ENCODE measurements at places on chromosomes 4 and X.

- no peak for DNase-seq
Measured at GRCh38 chr4:11626066-11626465, 197.4 kb upstream of the HS3ST1 start.

GRCh38 chr4:2617955-2618354 is 81.5 kb downstream of the FAM193A start:
- DNase-seq, result no peak

- DNase-seq, result no peak
Measured at GRCh38 chrX:9327086-9327746, 137.6 kb upstream of the TBL1X start.

GRCh38 chr4:107800706-107801105 is 24.0 kb upstream of the SGMS2 start:
- no peak for DNase-seq

DNA sequence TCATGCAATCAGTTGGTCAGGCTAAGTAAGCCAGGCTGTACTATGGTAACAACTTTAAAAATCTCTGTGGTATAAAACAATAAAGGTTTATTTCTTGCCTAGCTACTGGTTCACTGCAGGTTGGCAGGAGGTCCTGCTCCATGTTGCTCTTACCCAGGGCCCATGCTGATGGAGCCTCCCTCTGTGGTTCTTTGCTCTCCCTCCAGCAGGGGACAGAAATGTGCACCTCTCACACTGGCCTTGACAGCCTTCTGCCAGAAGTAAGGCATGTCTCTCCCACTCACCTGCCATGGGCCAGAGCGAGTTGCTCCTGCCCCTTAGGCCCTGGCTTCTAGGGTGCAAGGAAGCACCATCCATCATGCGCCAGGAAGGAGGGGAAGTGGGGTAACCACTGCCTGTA is 31.1 kb downstream of the CLDN22 start:
- no peak for DNase-seq

- DNase-seq, result no peak
Measured at GRCh38 chrX:16873106-16873505, 2.9 kb upstream of the RBBP7 start.

DNA sequence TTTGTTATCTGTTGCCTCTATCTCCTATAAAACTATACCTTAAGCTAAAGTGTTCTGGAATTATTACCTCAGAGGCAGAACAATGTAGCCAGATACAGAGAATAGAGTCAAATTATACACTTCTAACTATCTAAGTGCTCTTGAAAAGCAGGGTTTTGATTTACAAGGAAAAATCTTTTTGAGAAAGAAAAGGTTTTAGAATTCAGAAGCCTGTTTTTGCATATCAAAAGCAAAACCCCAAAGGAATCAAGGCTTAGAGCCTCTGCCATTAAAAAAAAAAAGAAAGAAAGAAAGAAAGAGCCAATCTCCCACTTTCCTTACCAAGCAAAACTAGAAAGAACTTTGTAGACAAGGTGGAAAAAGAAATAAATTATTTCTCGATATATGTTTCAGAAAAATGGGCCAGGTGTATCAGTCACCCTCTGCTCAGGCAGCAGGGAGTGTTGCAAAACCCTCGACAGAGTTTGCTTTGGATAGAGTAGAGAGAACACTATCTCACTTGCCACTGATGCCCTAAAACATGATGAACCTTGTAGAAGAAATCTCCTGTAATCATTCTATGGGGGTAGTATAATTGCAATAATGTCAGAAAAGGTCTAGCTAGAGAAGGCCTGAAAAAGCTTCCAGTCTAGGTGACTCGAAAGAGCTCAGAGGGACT is 318.3 kb downstream of the PCDH10 start:
- DNase-seq, result no peak

GRCh38 chrX:118536687-118537461 is 41.3 kb downstream of the DOCK11 start:
- no peak for DNase-seq

DNA sequence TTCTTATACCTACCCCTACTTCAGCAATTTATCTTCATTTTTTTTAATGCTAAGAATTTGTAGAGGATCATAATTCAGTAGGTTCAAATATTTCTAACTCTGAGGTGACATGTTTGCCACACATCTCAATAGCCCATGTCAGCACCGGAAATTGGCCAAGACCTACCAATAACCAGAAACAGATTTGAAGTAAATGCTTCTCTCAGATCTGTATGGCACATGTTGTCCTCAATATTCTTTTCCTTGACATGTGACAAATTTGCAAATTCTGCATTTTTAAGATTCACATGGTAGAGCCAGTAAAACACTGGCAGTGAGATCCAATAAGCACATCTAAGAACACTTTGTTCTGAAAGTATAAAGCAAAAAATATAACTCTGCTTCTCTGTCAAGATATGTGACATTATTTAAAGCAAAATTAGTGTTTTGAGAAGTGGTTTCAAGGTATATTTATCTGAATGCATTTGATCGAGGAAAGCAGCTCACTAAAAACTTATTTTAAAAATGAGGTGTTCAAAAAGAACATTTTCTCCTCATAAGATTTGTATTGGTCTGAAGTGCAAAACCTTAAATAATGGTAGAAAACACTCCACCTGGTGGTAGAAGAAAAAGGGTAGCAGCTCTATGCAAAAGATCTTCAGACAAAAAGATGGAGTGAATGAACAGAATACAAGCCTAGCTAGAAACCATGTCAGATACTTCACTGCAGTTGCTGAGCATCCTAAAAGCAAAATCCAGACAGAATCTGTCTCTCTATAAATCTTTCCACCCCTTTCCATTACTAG is 513.8 kb upstream of the FAM241A start:
- DNase-seq, result no peak

GRCh38 chrX:2691543-2692220 is 587 bp downstream of the CD99 start:
- DNase-seq, result peak; percentile 69

GRCh38 chrX:8653956-8654355 is 78.0 kb downstream of the ANOS1 start:
- no peak for DNase-seq

DNA sequence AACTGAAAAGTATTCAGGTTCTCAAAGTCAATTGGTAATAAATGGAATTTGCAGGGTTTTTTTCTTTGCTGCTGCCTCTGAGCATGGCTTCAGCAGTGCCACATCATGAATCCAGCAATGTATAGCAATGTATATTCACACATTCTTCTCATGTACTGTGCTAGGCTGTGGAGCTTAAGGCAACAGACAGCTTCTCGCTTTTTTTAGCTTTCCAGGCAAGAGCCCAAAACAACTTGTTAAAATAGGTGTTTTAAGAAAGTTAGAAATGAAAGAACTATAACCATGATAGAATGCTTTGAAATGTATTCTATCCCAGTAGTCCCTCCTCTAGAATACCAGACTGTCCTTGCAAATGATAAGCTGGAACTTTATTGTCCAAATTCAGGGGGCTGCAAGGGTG is 30.4 kb downstream of the SMIM43 start:
- no peak for DNase-seq

- DNase-seq, result no peak
Measured at GRCh38 chr4:118154649-118155048, 120.4 kb downstream of the NDST3 start.

DNA sequence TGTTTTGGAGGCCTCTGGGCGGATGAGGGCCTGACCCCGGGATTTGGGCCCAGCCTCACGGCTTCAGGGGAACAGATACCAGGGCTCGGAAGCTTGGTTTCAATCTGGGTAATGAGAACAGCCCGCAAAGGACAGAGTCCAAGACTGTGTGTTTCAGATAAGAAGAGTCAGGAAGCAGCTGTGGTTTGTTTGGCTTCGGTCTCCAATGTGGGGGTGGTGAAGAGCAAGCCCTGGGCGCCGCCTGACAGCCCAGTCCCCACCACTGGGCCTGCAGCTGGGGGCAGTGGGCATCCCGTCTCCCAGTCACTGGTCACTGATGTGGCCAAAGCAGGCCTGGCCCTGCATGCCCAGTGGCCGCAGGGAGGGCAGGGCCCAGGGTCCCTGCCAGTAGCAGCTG is 9.1 kb downstream of the WFS1 start:
- DNase-seq, result no peak

GRCh38 chrX:119398974-119399771 is at the start of gene SLC25A43:
TSS of gene SLC25A43 (plus strand) at chrX:119399336. CDS start at chrX:119399404, 68 bp downstream.
- DNase-seq, result peak; percentile 69

DNA sequence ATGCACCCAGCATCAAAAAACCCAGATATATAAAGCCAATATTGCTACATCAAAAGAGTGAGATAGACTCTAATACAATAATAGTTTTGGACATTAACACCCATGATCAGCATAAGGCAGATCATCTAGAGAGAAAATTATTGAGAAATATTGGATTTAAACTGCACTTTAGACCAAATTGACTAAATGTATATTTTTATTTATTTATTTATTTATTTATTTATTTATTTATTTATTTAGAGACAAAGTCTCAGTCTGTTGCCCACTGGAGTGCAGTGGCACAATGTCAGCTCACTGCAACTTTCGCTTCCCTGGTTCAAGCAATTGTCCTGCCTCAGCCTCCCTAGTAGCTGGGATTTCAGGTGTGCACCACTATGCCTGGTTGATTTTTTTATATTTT is 193.0 kb downstream of the KLHL4 start:
- no peak for DNase-seq

- no peak for DNase-seq
Measured at GRCh38 chr4:153403726-153404125, 59.2 kb downstream of the MND1 start.

DNA sequence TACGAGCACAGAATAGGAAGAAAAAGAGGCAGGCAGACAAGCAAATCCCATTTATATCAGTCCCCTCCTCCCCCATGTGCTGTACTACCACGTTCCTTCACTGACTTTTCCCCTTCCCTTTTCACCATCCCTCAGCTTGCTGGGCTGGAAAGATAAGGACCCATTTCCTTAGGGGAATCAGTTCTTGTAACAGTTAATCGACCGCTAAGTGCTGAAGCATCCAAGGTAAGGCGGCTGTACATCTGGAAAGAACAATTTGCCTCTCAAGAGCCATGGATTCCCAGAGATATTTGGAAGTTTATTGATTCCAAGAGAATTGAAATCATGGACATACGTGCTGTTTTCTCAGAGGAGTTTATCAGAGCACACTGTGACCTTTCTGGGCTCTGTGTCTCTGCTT is 1688.0 kb downstream of the STIM2 start:
- no peak for DNase-seq

DNA sequence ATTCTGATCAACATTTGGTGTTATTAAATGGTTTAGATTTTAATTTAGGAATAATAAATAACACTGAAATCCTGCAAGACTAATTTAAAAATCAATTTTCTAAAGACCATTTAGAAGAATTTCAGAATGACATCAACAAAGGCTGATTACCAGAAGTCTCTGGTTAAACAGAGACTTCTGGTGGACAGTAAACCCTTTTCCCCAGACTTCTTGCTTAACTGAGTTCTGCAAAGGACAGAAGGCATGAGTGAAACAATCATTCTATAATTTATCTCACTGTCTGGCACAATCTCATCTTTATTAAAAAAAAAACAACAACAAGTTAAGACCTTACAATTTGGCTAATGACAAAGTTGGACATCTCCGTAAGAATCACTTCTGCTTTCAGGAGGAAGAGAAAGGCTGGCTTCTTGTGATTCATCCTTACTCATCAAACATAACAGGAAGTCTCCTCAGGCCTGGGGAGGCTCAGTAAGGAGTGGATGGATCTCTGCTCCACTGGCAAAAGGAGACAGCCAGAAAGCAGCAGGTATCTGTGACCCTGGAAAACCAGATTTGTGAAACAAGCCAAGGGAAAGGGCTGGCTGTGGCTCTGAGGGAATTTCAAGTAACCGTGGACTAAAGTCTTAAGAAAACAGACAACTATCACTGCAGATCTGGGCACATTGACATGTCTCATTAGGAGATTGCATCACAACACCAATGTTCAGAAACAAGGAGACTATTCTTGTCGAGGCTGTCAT is 908 bp upstream of the TLR6 start:
- DNase-seq, result no peak

GRCh38 chrX:110171442-110171841 is 146.4 kb downstream of the AMMECR1 start:
- DNase-seq, result no peak

DNA sequence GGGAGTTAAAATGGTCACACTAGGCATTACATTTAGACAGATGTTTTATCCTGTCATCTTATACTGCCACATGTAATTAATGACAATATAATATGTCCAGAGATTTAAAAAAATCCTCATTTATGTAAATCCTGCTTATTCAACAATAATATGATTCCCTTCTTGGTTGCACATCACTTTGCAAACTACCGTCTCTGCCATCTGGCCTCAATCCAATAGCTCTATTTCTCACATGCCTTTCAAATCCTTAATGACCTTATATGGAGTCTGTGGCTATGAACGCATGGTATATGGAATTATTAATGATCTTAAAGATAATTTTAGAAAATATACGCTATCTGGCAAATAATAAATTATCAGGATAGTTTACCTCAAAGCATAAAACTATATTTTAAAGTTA is 144.5 kb downstream of the NPNT start:
- no peak for DNase-seq

- DNase-seq, result peak; percentile 76
Measured at GRCh38 chr4:173522160-173522950, 7.7 kb downstream of the HAND2 start.

DNA sequence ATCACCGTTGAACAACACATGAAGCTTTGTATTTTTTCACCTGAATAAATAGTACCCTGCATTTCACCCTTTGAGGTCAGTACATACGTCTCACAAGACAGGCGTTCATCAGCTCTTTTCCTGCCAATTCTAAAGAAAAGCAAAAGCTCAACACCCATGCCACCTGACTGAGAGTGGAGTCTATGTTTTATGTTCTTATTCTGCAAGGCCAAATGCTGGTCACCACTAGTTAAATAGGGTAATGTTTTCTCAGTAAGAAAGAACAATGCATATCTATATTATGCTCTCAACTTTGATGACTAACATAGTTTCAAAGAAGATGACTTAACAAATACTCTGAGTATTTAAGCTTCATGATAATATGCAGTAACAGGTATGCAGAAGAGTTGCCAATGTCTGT is 336.3 kb upstream of the BMP3 start:
- no peak for DNase-seq

- no peak for DNase-seq
Measured at GRCh38 chrX:19487520-19488200, 27.6 kb downstream of the MAP3K15 start.

DNA sequence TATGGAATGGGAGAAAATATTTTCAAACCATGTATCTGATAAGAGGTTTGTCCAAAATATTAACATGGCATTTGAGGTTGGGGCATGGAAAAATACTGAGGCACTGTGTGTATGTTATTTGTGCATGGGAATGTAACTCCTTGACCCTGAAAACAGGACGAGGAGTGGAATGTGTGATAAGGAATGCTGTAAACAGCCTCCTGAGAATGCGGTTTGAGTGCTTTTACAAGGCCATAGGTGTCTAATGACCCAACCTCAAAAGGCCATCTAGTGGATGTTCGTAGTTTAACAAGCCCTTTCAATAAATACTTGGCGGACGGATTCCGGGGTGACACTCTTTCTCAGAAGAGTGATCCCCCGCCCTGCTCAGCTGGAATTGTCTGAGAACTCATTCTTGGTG is 162.9 kb upstream of the USP9X start:
- DNase-seq, result peak; percentile 42

- DNase-seq, result no peak
Measured at GRCh38 chrX:30373479-30373878, 64.3 kb upstream of the NR0B1 start.

- no peak for DNase-seq
Measured at GRCh38 chr4:65241257-65241997, 428.9 kb downstream of the EPHA5 start.

GRCh38 chrX:136271300-136271699 is 20.1 kb upstream of the MAP7D3 start:
- DNase-seq, result no peak

Measured in D341Med (cell line).